ENCODE measurements at places on chromosomes 5 and 9.
A peak's percentile ranks its signal among the peaks of the same experiment; 100 is the strongest.

GRCh38 chr5:169354263-169354662 lies 53.3 kb upstream of the SLIT3 start:
- DNase-seq = peak; percentile 87

DNA sequence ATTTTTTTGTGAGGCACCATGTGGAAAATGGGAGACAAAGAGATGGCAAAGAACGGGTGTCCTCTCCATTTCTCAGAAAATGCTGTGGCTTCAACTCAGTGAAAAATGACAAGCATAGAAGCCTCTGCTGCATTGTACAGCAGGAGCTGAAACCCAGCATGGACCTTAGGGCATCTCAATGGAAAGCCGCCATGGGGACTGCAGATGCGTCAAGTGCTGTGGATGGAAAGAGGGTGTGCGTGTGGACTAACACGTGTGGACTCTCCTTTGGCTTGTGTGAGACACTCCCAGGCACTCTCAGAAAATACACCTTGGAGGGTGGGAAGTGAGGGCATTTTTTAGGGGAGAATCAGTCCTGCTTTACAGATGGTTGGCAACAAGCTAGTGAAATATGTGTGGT lies 2.2 kb upstream of the GLRX start:
- DNase-seq = no peak

DNA sequence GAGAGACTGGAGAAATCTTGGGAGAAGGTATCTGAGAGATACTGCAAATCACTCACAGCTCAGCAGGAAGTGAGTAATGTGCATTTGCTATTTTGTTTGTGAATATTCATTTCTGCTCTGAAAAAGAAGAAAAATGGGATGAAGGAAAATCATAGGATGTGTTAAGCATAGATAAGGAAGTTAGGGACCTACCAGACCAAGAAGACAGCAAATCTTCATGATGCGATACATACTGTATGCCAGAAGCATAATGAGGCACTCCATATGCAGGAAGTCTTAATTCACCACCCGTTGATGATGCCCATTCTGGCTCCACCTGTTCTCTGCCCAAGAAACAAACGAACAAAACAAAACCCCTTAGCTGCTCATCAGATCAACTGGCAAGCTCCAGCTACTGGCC lies 6.1 kb upstream of the DAPK1 start:
- DNase-seq = no peak

GRCh38 chr5:143636931-143637528 lies 174.9 kb upstream of the HMHB1 start:
- no peak for DNase-seq

DNA sequence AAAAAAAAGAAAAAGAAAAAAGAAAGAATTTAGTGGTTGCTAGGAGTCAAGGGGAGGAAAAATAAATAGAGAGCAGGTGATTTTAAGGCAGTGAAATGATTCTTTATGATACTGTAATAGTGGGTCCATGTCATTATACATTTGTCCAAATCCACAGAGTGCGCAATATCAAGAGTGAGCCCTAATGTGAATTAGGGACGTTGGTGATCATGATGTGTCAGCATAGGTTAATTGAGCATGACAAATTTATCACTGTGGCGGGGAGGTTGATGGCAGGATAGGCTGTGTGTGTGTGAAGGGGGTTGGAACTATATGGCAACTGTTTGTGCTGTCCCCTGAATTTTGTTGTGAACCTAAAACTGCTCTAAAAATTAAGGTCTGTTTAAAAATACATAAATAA lies 357.8 kb downstream of the ICE1 start:
- DNase-seq = no peak

DNA sequence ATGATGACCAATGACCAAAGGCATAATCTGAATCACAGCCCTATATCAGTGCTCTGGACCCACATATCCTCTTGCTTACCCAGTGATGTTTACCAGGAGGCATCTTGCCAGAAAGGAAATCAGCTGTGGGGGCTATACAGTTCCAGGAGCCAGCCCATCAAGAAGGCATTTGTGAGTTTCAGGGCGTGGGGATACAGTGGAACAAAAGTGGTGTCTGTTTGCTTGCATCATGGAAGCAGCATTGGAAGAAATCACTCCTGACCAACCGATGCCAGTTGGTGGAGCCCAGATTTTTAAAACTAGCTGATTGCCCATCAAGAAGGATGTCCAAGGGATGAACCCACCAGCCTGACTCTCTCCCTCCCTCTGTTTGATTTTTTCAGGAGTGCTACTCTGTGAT lies 106.5 kb upstream of the EGFLAM start:
- no peak for DNase-seq

DNA sequence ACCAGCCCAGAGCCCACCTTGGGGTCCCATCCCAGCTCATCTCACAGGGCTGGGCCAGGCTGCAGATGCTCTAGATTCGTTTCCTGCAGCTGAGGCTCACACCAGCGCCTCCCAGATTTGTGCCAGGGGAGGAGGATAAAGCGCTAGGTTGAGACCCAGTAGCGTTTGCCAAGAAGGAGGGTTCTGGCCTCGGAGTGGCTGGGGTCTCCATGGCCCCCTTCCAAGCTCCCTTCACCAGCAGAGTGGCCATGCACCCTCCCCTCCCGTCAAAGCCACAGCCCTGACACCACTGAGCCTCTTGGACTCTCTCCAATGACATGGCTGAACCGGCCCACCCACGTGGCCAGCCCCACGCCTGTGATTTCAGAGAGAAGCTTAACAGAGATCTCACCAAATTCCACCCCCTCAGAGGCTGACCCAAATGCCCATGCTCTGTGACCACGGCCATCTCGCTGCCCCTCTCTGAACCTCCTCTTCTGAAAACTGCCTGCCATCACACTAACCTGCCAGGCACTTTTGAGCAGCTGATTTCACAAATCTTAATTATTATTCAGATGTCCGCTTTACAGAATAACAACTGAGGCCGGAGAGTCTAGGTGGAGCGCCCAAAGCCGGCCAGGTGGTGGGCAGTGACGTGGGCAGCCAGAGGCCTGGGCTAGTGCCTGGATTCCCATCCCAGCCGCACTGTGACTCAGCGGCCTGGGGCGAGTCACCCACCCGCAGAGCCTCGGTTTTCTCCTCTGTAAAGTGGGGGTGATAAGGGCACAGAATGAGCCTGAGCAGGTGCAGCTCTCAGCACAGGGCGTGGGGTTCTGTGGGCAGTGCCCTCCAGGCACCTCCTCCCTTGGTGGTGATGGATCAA lies 155.7 kb downstream of the C9orf50 start:
- peak; percentile 63 for DNase-seq

DNA sequence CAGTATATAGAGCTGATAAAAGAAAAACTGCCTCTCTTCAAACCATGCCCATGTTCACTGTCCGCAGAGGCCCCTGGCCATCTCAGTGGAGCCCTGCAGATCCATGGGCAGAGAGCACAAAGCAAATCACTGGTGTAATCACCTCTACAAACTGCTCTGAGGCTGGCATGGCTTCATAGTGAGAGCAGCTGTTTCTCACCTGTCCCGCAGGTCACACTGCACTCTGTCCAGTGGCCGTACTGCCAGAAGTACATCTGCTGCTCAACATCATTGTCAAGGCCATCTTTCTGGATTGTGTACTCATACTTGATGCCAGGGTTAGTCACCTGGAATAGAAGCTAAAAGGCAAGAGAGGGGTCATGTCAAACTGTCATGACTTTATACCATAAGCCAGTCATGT lies 173.3 kb downstream of the TARS1 start:
- DNase-seq = no peak

GRCh38 chr5:135028791-135029476 lies 5.1 kb downstream of the PITX1 start:
- DNase-seq = no peak

- no peak for DNase-seq
Measured at GRCh38 chr9:34387239-34387638, 10.5 kb upstream of the MYORG start.

DNA sequence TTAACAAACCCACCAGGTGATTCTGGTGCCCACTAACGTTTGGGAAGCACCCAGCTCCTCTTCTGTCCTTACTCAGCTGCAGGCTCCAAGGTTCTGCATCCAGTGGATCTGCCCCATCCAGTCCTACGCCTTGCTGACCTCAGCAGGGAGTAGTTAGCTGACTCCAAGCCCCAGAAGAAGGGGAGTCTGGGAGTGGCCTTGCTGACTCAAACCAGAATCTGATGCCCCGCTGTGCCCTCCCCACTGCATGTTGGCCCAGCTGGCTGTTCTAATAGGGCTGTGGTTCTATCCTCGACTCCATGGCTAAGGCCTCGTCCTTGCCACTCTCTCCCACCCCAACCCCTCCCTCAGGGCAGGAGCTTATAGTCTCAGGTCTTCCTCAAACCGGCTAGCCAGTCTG lies 136.3 kb downstream of the TTLL11 start:
- DNase-seq = no peak

GRCh38 chr5:59660737-59661136 lies 232.8 kb downstream of the PDE4D start:
- peak; percentile 66 for DNase-seq

- no peak for DNase-seq
Measured at GRCh38 chr9:78805771-78806170, 508.8 kb downstream of the PSAT1 start.

DNA sequence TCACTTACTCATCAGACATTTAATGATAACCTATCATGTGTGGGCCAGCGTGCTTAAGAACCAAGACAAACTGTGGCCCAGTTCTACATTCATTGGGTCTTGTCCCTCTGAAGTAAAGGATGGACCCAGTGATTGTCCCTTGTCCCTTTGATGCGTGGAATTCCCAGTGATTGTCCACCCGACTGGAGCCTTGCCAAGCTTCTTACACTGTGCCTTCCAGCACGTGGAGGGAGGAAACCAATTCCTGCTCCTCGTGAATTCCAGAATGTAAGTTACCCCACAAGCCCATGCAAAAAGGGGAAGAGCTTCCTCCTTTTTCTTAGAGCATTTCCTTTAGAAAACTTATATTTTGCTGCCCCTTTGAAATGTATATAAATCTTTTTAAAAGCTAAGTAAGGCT lies 7.9 kb downstream of the CKMT2 start:
- DNase-seq = no peak
